ENCODE measurements at places on chromosomes 5 and 9.

DNA sequence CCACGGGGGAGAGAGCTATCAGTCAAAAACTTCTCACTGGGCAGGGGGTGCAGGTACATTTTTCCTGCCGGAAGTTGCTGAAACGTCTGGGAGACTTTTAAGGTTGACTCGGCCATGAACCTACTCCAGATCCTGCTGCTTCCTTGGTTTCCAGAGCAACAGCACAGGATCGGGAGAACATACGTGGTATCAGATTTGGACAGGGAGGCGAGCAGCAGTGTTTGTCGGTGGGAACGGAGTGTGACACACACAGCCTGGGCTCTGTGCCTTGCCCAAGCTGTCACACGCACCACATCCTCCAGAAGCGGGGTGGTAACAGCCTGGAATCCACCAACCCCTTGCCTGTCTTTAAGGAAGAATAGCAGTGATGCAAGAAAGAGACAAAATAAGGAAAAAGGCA is 276.5 kb downstream of the SLIT3 start:
- no peak for DNase-seq

DNA sequence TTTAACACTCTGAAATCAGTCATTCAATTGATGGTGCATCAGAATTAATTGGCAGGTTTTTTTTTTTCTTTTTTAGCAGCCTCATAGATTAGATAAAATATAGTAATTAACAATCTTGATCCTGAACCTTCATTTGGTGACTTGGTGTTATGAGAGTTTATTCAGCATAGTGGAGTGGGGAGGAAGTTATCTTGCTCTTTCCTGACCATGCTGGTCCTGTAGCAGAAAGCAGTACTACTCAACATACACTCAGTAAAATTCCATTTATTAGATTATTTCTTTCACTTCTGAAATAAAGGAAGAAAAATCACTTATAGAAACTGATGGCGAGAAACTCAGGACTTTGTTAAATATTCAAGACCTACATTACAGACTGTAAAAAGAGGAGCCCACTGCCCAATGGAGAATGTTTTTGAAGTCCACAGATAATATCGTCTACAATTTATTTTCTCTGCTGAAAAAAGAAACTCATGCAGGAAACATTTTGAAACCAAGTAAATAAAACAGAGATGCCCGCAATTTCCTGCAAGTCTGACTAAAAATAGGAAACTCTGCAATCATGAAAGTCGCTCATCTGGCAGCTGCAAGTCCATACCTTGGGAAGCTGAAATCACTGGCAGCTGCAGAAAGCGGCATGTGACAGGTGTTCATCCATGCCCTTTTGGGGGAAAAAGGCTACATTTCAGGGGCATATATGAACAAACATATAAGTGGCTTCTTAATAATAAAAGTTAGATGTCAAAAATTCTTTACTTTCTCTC is 233.2 kb upstream of the RFX3 start:
- no peak for DNase-seq

DNA sequence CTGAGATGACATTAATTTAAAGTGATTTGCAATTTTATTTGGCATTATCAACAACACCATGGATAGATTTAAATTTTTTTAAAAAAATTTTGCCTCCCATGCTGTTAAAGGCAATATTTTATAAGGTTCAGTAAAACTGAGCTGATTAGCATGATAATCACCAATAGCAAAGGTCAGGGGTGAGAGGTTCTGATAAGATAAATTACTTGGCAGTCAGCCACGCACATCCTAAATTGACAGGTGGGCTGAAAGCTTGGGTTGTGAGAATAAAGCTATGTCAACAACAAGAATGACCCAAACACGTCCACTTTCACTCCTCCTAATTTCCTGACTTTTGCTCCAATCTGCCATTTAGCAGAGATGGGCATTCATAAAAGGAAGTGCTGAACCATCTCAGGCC is 127.1 kb downstream of the LHFPL2 start:
- no peak for DNase-seq

DNA sequence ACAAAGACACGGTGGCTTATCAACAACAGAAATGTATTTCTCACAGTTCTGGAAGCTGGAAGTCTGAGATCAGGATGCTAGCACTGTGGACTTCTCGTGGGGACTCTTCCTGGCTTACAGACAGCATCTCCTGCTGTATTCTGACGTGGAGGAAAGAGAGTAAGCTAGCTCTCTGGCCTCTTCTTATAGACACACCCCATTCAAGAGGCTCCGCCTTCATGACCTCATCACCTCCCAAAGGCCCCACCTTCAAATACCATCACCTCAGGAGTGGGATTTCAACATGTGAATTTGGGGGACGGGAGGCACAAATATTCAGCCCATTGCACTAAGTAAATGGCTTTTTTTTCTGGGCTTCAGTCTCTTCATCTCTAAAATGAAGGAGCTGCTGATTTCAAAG is 27.6 kb downstream of the KCNMB1 start:
- no peak for DNase-seq

GRCh38 chr5:32352685-32353084 is 39.9 kb upstream of the MTMR12 start:
- no peak for DNase-seq

DNA sequence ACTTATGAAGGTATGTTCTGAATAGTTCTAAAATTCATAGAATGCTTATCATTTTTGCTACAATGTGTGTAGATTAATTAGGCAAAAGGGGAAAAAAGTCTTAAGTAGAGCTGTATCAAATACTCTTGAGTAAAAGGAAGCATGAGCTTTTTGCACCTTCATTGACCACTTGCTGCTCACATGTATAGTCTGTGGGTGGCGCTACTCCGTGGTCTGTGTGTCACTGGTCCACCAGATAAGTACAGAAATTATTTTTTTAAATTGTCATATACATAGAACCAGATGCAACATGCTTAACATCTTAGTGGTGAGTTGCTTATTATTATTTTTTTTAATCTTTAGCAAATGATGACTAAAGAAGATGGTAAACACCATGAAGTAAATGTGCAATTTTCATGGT is 130.2 kb downstream of the MAN2A1 start:
- no peak for DNase-seq

DNA sequence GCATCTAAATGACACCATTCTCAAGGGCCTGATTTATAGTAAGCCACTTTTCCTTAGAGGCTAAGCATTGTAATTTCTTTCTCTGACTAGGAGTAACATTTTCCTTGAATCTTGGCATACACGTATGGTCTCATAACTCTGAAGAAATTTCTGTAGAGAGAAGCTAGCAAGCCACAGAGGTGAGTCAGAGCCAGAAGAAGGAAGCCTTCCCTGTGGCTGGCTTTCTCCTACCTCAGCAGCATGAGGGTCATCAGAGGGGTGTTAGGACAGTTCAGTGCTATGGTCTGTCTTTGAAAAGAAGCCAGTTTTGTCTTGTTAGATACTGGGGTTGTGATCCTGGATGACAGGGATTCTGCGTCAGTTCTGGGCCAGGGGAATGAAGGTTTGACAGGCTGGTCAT is 3.2 kb downstream of the SNX30 start:
- no peak for DNase-seq

- DNase-seq: no peak
These were observed 133.9 kb upstream of the SPEF2 start for GRCh38 chr5:35483780-35484179.

DNA sequence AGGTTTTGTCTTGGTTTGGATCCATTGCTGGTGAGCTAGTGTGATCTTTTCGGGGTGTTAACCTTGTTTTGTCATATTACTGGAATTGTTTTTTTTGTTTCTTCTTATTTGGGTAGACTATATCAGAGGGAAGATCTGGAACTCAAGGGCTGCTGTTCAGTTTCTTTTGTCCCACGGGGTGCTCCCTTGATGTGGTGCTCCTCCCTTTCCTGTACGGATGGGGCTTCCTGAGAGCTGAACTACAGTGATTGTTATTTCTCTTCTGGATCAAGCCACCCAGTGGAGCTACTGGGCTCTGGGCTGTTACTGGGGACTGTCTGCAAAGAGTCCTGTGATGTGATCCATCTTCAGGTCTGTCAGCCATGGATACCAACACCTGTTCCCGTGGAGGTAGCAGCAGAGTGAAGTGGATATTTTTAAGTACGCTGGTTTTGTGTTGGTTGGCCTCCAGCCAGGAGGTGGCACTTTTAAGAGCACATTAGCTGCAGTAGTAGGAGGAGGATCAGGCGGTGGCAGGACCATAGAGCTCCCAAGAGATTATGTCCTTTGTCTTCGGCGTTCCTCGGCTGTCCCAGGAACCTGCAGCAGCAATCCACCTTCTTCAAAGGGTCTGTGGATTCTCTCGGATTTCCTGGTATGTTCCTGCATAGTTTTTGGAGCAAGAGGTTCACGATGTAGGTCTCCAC is 27.2 kb downstream of the SCAMP1 start:
- DNase-seq: no peak

- no peak for DNase-seq
These were observed 49.0 kb upstream of the RAPGEF6 start for GRCh38 chr5:131684051-131684450.

GRCh38 chr9:71393005-71393404 is 271.6 kb upstream of the TRPM3 start:
- DNase-seq: no peak

- no peak for DNase-seq
These were observed 227.8 kb downstream of the SEMA5A start for GRCh38 chr5:9318031-9318430.

DNA sequence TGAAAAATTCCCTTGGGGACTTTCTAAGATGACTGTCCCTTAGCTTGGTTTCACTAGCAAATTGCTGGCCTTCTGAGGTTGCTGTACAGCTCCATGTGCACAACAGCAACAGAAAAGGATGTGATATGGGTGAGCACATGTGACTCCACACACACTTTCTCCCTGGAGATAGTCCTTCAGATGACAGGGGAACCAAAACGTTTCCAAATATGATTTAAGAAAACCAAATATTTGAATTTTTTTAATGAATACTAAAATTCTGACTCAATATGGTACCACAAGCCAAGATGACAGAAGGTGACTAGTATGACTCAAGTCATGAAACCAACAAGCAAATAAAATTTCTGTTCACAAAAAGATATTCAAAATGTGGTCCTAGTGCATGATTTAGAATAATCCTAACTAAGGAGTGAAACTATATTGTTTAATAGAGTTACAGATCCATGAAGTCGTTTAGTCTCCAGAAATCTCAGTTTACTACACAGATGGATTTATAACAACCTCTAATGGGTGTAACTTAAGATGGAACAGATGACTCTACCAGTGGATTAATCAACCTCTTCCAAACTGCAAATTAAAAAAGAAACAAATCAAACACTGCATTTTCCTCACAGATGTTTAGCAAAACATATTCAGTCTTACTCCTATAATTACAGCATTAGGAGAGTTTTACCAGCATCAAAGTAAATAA is 144.8 kb upstream of the PIK3R1 start:
- DNase-seq: peak; percentile 58

- peak; percentile 6 for DNase-seq
These were observed 42.0 kb upstream of the UNC5A start for GRCh38 chr5:176768174-176768970.

All from GM13976 (cell line).